Neural crest cell (in vitro differentiated cells): ENCODE measurements at places on chromosomes 12 and 14. TPM values are rescaled to one million over a fixed set of nuclear protein-coding genes. Genes with fewer than 3 reads are reported as not detected.

DNA sequence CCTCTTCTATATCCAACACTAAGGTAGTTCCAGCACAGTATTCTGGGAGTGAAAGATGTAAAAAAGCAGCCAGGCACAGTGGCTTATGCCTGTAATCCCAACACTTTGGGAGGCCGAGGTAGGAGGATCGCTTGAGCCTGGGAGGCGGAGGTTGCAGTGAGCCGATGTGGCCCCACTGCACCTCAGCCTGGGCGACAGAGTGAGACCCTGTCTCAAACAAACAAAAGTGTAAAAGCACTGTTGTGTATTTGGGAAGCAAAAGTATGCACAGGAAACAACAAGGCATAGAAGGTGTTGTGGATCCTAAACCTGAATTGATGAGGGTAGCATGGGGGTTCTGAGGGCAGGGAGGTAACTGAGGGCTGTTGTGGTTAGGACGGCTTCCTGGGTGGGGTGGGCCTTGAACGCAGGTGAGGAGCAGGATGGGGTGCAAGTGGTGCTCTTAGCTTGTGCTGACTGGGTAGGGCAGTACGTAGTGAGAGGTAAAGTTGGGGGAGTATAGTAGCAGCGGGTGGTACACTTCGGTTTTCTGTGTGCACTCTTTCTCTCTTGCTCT lies 64.2 kb downstream of the RASSF3 start:
- no peak for DNase-seq

DNA sequence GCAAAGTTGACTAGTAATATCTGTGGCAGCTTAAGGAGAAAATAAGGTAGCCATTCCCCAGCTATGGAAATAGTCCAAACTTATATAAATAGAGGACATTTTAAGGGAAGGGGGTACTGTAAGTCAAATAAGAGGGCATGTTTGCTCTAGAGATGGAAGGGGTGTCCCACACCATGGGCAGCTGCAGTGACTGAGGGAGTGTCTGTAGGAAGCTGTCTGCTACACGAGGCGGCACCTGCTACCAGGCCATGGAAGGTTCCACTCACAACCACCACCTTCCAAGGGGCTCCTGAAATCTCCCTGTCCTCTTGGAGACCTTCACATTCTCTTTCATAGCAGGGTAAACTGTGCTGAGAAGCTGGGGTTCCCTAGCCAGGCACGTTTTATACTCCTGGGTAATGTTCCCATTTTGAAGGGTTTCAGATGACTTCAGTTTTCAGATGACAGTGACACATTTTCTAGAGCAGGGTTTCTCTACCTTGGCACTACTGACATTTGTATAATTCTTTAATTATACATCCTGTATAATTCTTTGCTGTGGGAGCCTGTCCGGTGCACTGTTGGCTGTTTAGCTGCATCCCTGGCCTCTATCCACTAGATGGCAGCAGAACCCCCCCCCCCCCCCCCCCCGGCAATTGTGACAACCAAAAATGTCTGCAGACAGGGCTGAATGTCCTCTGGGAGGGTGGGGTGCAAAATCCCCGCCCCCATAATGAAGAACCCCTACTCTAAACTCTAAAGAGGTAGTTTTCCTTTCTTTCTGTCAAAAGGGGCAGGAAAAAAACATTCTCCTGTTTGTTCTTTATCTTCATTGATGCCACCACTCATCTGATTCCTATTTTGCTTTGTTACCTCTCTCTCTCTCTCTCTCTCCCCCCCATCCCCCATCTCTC lies 11.6 kb upstream of the SMCO2 start:
- DNase-seq, result peak; percentile 9

The LRTM2 gene
- 0.19 TPM in 1 of 2 replicates, not detected in the other for total RNA-seq

The OR11G2 gene
- not detected in 2 replicates for total RNA-seq

The NANOG gene
- 0.05 TPM in 1 of 2 replicates, not detected in the other for total RNA-seq

DNA sequence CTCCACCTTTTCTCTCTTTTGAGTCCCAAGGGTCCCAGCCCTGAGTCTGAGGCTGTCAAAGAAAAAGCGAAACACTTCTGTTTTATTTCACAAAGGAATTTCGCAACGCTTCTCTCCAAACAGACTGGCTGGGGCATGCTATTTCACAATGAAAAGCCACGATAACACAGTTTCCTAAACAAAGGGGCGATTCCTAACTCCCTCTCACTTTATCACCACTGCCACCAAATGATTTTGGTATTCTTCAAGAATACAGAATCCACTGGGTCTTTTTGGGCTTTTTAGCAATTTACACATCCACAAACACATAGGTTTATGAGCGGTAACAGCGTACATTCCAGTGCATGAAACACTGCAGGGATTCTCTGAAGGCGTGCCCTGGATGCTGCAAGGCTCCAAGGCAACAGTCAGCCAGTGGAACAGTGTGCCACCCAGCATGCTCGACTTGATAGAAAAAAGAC lies 161.2 kb downstream of the DAD1 start:
- DNase-seq, result peak; percentile 11
